ENCODE measurements at places on chromosomes 2 and 18.
A peak's percentile ranks its signal among the peaks of the same experiment; 100 is the strongest.

DNA sequence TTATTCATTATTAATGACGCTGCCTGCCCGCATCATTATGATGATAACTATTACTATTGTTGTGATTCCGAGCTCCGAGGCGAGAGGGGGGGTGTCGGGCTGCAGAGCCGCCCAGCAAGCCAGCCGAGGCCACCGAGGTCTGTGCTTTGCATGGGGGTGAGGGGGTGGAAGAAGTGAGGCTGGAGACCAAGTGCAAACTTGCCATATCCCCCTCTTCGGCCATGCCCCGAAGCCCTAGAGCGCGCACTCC, 3.6 kb downstream of the BCL11A start:
- DNase-seq, result no peak

DNA sequence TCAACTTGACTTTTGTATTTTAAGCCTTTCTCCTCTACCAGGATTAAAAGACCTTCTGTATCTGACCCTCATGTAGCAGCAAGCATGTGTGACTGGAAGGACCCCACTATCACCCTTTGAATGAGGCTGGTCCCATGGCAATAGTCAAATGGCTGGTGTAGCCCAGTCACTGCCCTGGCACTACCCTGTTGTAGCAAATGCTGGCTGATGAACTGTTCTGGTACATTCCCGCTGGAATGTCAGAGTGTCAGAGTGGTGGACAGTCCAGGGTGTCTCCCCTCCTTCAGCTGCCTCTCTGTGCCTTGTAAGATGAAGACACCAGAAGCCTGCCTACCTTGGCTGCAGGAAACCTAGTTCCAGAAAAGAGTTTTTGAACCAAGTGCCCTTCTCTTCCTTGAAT, 115.7 kb downstream of the ACKR3 start:
- no peak for DNase-seq

DNA sequence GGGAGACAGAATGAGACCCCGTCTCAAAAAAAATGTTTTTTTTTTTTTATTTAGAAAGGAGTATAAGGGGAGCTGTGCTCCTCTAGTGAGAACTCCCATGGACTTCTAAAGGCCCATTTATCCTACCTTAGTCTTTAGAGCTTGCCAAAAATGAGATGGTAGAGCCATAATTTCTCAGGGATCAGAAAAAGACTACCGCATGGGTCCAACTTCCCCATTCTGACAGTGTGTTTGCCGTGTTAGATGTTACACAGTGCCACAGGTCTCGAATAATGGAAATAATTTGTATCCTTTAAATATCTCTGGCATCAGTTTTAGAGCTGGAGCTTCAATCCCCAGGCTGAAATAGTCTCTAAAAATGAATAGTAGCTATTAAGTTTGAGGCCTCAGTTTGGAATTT, 6.0 kb upstream of the SLC39A10 start:
- DNase-seq, result no peak

DNA sequence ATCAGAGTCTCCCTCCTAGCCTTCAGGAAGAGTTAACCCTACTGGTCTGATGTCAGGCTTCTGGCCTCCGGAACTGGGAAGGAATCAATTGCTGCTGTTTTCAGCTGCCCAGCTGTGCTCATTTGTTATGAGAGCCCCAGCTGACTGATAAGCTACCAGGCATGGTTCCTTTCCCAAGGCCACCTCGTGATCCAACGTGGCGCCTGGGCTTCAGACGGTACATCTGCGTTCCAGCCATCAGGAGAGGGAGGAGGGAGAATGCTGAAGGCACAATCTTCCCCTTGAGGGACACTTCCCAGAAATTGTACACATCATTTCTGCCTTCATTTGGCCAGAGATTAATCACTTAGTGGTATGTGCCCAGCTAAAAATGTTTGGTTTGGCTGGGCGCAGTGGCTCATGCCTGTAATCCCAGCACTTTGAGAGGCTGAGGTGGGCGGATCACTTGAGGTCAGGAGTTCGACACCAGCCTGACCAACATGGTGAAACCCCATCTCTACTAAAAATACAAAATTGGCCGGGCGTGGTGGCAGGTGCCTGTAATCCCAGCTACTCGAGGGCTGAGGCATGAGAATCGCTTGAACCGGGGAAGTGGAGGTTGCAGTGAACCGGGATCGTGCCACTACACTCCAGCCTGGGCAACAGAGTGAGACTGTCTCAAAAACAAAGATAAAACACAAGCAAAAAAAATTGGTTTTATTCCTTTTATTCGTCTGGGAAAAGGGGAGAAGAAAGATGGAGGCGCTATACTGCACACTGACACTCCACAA, 10.5 kb upstream of the ARMC9 start:
- no peak for DNase-seq

GRCh38 chr2:141392517-141393213, 738.2 kb downstream of the LRP1B start:
- no peak for DNase-seq

GRCh38 chr18:31146809-31147208, 15.8 kb downstream of the DSC1 start:
- no peak for DNase-seq

- no peak for DNase-seq
Observed at GRCh38 chr2:230721712-230722111, 9.1 kb downstream of the CAB39 start.

- DNase-seq, result no peak
Observed at GRCh38 chr18:47821314-47821713, 109.1 kb downstream of the SMAD2 start.

DNA sequence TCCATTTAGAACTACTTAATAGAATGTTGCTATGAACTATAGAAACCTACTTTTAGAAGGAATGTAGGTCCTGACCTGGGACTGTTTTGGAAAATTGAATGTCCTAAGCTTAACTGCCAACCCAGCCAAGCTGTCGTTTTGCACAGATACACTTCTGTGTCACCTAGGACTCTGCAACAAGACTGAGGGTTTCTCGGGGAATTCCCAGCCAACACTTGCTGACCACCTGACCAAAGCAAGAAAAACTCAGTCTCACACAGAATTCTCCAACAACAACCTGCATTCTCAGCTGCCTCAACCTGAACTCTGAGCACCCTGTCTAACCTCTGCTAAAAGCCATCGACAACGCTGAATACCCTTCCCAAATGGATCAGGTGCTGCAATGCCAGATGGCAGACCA, 128.2 kb downstream of the SS18 start:
- DNase-seq, result no peak

DNA sequence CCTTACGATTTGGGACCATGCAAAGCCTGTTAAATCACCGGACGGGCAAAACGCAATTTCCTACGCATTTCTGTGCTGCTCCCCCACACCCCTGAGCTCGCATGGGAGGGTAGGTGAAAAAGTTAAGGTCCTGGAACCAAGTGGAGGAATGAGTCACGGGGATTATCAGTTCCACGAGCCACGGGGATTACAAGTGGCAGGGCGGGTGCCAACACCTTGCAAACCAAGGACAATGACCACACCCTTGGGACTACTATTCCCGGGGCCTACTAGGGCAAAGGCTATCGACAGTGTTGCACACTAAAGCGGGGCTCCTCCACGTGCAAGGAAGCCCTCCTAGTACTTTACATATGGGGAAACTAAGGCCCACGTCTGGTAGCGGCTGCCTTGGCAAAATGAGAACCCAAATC, 447 bp downstream of the RETSAT start:
- no peak for DNase-seq

DNA sequence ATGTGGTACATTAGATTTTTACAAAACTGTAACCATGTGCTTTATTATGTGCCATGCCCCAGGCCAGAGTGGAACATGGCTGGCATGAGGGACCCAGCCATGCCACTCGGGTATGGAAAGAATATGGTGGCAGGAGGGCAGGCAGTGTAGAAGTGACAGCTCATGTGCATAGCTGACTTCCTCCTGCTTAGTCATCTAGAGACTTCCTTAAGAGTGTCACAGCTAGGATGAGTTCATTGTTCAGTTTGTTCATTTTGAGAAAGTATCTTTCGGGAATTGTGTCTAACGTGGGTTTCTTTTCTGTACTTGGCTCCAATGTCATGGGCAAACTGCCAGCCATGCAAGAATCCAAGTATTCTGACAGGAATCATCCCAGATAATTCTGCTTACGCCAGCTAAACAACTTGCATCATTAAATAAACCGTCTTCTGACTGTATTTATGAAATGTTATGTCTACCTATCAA, 94.3 kb upstream of the ITGB6 start:
- DNase-seq, result no peak

DNA sequence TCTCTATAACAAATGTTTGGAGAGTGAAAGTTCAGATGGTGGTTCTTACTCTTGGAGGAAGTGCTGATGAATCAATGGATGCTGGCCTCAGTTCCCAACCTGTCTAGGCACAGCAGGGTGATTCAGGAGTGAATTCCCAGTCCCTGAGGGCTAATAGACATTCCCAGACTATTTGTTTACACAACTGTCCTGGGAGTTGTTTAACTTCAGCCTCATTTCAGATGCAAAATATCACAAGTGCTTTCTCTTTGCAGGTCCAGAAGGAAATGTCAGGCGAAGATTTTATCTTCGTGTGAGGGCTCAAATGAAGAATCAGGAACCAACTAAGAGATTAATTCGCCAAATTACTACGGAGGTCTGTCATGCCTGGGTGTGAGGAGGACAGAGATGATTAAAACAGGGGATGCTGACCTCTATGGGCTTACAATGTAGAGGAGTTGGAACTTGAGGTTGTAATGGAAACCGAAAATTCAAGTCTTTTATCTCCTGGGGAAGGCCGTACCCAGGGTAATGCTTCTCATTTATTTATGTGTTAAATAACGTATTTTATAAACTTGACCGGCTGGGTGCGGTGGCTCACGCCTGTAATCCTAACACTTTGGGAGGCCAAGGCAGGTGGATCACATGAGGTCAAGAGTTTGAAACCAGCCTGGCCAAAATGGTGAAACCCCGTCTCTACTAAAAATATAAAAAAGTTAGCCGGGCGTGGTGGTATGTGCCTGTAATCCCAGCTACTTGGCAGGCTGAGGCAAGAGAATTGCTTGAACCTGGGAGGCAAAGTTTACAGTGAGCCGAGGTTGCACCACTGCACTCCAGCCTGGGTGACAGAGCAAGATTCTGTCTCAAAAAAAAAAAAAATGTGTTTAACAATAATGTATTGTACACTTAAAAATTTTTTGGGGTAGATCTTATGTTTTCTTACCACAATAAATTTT, 38.7 kb upstream of the SLC1A4 start:
- DNase-seq, result no peak

DNA sequence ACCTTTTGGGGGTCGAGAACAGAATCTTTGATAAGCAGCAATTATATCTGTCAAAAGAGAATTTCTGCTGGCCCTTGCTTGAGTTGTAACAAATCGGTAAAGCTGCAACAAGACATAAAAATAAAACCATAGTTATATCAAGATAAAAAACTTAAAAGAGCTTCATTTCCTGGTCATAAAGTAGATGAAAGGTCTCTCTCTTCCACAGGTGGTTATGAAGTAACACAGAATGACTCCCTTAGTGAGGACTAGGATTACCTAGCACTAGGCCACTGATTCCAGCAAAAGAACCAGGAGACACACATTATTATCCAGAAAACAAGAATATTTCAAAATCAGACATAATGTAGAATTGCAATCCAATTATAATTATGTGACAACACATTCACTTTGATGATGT, 5.4 kb downstream of the AFG3L2 start:
- no peak for DNase-seq

GRCh38 chr2:7203056-7203467, 285.9 kb downstream of the RNF144A start:
- DNase-seq, result peak; percentile 19

GRCh38 chr2:112143150-112143549, 5.0 kb downstream of the FBLN7 start:
- DNase-seq, result no peak

GRCh38 chr2:67840460-67841068, 222.2 kb downstream of the C1D start:
- DNase-seq, result peak; percentile 13

DNA sequence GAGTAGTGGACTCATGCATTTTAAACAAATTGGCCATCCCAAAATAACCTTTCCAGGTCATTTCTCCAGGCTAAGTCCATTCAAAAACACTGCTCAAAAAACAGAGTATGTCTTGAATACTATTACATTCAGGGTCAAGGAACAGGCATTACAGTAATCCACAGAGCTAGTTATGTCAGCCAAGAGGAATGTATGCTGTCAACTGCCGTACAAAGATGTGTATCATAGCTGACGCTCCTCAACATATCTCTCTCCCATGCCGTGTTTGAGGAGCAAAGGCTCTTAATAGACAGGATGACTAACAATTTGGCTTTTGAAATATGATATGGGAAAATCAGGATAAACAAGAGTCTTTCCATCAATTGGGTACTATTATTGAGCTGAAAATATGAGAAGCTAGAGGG, 68.8 kb upstream of the KCTD1 start:
- no peak for DNase-seq

DNA sequence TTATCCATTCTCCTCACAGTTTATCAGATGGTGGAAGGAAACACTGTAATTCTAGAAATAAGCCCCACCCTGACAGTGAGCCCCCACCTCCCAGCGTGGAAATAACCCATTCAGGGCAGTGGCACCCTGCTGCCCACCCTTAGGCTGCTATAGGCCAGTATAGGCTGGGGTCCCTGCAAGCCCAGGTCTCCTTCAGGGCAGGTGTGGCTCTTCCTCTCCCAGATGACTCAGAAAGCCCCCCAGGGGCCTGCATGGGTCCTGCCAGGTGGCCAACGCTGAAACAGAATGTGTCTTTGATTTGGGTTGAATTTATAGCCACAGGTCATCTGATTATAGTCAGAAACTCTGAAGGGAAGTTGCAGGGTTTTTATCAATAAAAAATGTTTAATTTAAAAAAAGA, 136.4 kb downstream of the SH3RF3 start:
- DNase-seq, result no peak

DNA sequence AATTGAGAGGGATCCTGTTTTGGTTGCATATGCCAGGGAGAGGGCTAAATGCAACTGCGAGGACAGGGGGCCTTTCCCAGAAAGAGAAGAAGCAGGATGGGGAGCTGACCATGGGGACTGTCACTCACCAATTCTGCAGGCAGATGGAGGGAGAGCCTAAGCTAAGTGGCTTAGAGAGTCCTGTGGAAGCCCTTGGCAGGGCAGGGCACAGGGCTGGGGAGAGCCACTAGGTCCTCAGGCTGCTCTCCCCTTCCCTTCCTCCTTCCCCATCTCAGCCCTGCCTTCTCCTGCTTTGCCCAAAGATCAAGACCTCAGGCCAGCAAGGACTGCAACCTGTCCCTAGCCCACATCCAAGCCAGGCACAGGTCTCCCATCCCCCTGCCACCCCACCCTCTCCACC, 24.4 kb upstream of the CATIP start:
- no peak for DNase-seq

All from GM12891 (cell line).